ENCODE measurements at places on chromosomes 2 and 18.

- no peak for DNase-seq
Observed at GRCh38 chr18:23220355-23220754, 85.1 kb downstream of the CABLES1 start.

GRCh38 chr2:236170590-236171165 is 2.5 kb upstream of the GBX2 start:
- DNase-seq, result no peak

- DNase-seq, result no peak
Observed at GRCh38 chr2:23684395-23685176, 242.3 kb downstream of the ATAD2B start.

GRCh38 chr18:2655954-2656236 is 369 bp downstream of the SMCHD1 start:
- peak; percentile 87 for DNase-seq

DNA sequence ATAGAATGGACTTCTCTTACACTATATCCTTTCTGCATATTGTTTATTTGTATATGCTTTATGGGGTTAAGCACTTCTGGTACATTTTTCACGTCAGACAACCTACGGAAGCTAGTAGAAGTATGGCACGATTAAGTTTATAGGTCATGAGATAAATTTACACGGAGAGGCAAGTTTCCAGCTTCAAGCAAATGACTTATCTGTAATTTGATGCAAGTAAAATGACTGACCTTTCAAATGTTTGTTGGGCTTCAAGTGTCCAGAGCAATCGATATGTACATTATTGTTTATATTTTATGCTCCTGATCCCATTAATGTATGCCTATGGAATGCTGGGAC is 97.5 kb upstream of the EFEMP1 start:
- peak; percentile 21 for DNase-seq

DNA sequence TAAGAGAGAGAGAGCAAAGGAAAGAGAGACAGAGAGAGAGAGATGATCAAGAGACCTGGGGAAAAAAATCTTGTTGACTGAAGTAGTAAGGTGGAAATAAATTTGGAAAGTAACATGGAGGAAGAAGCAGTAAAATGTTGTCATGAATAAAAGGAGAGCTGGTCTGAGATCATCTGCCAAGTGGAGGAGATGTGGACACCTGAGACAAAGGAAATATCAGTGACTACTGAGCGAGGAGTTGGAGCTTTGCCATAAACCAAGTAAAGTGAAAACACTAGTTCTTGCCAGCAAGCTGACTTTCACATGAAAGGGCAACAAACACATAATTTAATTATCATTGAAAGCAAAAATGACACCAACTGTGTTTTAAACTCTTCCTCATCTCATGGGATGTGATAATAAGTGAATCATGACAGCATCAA is 49.0 kb upstream of the DSG1 start:
- no peak for DNase-seq

- DNase-seq, result no peak
Observed at GRCh38 chr2:240389302-240389805, 46.1 kb upstream of the GPC1 start.

DNA sequence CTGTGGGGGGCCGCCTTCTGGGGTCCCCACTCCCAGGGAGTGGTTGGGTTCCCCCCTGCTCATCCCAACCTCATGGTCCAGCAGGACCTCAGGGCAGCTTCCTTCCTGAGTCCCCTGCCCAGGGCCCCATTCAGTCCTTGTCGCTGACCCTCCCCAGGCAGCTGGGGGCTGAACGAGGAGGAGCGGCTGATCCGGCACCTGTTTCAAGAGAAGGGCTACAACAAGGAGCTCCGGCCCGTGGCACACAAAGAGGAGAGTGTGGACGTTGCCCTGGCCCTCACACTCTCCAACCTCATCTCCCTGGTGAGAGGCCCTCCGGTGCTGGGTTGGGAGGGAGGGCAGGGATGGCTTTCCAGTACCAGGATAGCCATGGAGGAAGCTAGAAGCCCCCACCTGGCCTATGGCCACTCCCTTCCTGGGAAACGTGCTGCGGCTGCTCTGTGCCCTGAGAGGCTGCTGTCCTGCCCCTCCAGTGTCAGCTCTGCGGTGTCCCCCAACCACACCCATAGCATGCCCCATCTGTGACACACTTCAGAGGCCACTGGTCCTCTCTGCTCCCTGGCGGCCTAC is 497 bp downstream of the CHRND start:
- no peak for DNase-seq

DNA sequence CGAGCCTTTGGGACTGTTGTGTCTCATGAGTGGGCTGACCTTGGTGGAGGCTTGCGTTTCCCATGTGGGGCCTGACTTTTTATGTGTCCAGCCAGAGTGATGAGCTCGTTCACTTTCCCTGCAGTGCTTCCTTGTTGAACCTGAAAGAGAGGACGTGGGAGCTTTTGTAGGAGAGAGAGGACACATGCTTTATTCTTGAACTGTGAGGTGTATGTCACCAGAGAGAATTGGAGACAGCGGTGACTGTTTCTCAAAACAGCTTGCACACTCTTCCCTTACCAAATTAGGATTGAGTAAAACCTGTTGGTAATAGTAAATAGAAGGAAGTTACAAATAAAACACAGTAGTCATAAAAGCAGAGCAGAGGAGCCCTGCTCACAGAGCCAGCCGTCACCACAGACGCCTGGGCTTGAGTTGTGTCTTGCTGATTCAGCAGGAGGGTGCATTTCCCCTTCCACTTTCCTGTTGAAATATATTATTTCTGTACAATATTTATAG is 60.7 kb downstream of the INPP4A start:
- DNase-seq, result no peak

DNA sequence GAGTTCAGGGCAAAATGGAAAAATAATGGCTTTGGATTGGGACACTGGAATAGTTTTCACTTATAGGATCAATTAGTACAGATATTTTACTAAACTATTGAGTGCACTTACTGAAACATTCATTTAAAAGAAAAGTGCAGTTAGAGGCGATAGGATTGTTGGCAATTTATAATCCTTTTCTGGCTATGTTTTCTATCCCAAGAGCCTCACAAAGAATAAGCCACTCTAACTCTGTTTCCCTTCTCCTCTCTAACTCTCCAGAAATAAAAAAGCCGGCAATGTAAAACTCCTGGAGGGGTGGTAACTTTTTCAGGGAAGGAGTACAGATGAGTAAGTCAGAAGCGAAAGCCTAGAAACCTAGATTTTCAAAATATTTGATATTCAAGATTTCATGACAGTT is 91.3 kb downstream of the EPHA4 start:
- no peak for DNase-seq

DNA sequence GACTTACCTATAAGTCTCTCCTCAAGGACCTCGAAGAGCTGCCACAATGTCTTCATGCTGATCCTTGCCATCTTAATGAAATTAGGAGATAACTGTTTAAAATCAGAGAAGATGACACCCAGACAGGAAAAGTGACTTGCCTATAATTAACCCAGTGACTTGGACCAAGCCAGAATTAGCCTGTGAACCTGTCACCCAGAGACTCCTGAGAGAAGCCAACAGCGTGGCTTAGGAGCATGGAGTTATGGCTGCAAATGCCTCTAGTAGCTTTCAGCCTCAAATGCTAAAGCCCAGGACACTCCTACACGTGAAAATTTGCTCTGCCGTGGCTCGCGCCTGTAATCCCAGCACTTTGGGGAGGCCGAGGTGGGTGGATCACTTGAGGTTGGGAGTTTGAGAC is 104.2 kb downstream of the GBX2 start:
- DNase-seq, result no peak

All from NCI-H146 (cell line).